ENCODE measurements at places on chromosomes 5 and 9. TPM values are rescaled to one million over a fixed set of nuclear protein-coding genes. Genes with fewer than 3 reads are reported as not detected.

ARHGEF28 gene
- 0.14 TPM for total RNA-seq

CCNJL gene
- total RNA-seq: not detected

GOLM1 gene
- 1.9 TPM for total RNA-seq

MARCOL gene
- total RNA-seq: not detected

MRPS30 gene
- total RNA-seq: 42.1 TPM

ZNF879 gene
- 7.5 TPM for total RNA-seq

PDE8B gene
- 0.23 TPM for total RNA-seq

TRAF1 gene
- total RNA-seq: 102 TPM

SGCD gene
- 0.30 TPM for total RNA-seq

DNA sequence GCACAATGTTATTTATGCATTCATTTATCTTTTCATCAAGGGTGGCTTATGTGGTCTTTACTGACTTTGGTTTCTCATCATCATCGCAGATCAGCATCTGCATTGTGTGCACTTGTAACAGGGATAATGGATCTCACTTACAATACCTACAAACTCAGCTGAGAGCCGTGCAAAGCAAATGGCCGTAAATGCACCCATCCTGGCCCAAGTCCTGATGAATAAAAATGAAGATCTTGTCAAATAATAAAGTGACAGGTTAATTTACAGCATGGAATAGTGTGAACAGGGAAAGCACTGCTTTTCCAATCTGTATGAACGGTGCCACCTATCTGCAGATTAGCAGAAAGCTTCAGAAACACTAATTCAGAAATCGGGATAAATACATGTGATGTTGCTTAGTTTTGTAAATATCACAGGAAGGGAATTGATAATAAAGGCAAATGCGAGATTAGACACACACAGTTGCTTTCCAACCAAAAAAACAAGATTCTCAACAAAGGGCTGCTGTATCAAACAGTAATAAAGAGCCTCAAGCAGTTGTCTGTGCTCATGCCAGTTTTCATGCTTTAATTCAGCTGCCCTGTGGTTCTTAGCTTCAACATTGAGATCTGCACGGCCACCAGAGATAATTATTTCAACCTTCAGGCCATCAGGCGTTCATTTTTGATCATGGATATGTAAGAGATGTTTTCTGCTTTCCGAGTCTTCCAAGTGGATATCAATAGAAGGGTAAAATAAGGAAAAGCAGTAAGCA, 153.4 kb upstream of the POU5F2 start:
- H3K36me3 ChIP-seq: no peaks in the 10 kb centered on the region
- H3K4me1 ChIP-seq: no peaks in the 10 kb centered on the region
- no peak for DNase-seq
- no peak overlapping the region for H3K4me3 ChIP-seq
- no peak overlapping the region for H3K27ac ChIP-seq

DNA sequence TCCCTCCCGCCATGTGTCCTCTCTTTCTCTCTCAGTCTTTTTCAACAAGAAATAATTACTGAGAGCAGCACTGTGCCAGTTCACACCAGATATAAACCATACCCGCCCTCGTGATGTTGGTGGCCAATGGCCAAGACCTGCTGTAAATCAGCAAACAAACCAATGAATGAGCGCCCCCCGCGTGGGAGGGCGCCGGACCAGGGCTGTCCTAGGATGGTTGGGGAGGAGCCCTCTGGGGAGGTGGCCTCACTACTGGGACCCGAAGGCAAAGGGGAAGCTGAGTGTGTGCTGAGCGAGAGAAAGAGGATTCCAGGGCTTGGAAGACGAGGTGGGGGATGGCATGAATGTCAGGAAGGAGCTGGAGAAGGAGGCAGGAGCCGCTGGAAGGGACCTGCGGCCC, 51.2 kb upstream of the BARHL1 start:
- no peak overlapping the region for H3K27ac ChIP-seq
- DNase-seq: no peak
- peaks cover 15% of the 10 kb centered on the region for H3K27me3 ChIP-seq
- H3K4me3 ChIP-seq: no peak overlapping the region

GRCh38 chr9:134928436-134929192, 10.9 kb upstream of the FCN1 start:
- peaks cover 7% of the 10 kb centered on the region for H3K27me3 ChIP-seq
- H3K4me3 ChIP-seq: no peak overlapping the region
- no peaks in the 10 kb centered on the region for H3K36me3 ChIP-seq
- H3K27ac ChIP-seq: no peak overlapping the region

- no peak overlapping the region for H3K4me3 ChIP-seq
- no peak for DNase-seq
- no peaks in the 10 kb centered on the region for H3K4me1 ChIP-seq
- peaks cover 30% of the 10 kb centered on the region for H3K36me3 ChIP-seq
Observed at GRCh38 chr9:92035687-92036410, 79.4 kb downstream of the SPTLC1 start.

- H3K27ac ChIP-seq: no peak overlapping the region
- peaks cover 20% of the 10 kb centered on the region for H3K27me3 ChIP-seq
- no peak for DNase-seq
Observed at GRCh38 chr5:178580271-178580955, 9.8 kb downstream of the COL23A1 start.

- no peak overlapping the region for H3K27ac ChIP-seq
- peaks cover 34% of the 10 kb centered on the region for H3K36me3 ChIP-seq
- no peak for DNase-seq
- no peaks in the 10 kb centered on the region for H3K27me3 ChIP-seq
- no peak overlapping the region for H3K4me3 ChIP-seq
Observed at GRCh38 chr9:37271679-37272078, 150.8 kb upstream of the GRHPR start.

- peaks cover 19% of the 10 kb centered on the region for H3K36me3 ChIP-seq
- H3K27me3 ChIP-seq: no peaks in the 10 kb centered on the region
- no peak overlapping the region for H3K27ac ChIP-seq
- H3K4me1 ChIP-seq: peaks cover 25% of the 10 kb centered on the region
- DNase-seq: no peak
Observed at GRCh38 chr5:151054709-151055108, 26.1 kb downstream of the TNIP1 start.

- DNase-seq: no peak
- H3K4me3 ChIP-seq: no peak overlapping the region
- H3K27ac ChIP-seq: no peak overlapping the region
Observed at GRCh38 chr5:22910523-22910922, 57.4 kb upstream of the CDH12 start.

DNA sequence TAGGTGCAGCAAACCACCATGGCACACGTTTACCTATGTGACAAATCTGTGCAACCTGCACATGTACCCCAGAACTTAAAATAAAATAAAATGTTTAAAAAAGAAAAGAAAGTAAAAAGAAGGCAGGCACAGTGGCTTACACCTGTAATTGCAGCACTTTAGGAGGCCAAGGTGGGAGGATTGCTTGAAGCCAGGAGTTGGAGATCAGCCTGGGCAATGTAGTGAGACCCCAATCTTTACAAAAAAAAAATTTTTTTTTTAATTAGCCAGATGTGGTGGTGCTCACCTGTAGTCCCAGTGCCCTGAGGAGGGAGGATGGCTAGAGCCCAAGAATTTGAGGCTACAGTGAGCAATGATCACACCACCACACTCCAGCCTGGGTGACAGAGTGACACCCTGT, 12.5 kb upstream of the LHFPL2 start:
- H3K27me3 ChIP-seq: peaks cover 27% of the 10 kb centered on the region
- no peak overlapping the region for H3K4me3 ChIP-seq

DNA sequence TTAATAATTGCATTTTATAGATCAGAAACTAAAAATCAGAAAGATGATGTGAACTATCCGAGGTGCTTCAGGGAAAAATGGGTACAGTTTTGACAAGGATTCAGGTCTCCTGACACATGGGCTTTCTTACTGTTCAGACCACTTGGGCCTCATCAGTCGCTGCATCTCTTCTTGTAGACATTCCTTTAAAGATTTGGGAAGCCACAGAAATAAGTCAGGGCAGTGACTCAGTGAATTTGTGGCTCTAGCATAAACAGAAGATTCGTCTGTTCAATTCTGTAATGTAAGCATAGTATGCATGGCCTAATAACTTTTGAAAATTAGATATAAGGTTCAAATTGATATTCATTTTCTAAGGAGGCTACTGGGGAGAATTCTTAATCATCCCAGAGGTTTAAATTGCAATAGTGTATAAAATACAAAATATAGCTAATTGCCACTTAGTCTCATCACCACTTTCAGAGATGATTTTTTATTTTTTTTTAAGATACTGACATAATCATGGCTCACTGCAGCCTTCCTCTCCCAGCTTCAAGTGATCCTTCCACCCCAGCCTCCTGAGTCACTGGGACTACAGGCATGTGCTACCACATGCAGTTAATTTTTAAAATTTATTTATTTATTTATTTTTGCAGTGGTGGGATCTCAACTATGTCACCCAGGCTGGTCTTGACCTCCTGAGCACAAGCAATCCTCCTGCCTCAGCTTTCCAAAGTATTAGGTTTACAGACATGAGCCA, 48.9 kb downstream of the RASEF start:
- no peak for DNase-seq
- H3K27ac ChIP-seq: no peak overlapping the region
- H3K27me3 ChIP-seq: peaks cover 9% of the 10 kb centered on the region
- H3K36me3 ChIP-seq: peaks cover 9% of the 10 kb centered on the region

DNA sequence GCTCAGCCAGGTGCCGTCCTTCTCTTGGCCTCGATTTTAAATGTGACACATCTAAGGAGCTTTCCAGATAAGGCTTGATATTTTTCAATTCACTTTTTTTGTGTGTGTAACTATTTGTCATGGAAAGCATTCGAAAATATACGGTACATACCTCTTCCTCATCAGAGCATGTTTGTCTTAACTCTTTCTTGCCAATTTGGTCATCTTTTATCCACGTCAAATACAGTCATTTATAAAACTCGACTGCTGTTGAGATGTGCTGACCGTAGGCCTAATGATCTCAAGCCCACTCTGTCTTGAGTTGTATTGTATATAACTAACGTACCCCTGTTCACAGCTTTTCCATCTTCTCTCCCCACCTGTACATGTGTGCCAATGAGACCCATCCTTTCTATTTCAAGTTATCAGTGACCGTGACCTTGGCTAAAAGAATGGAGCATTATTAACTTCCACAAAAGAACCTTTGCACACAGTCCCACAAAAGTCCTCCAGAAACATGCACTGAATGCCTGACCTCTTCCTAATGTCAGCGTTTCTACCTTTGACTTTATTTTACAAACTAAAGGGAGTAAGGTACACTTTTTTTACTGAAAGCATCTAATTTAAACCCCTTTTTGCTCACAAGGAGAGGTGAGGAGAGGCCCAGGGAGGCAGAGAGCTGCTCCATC, 61.6 kb downstream of the IPPK start:
- H3K36me3 ChIP-seq: peaks cover 12% of the 10 kb centered on the region
- no peak for DNase-seq
- H3K4me3 ChIP-seq: no peak overlapping the region
- no peaks in the 10 kb centered on the region for H3K4me1 ChIP-seq
- no peaks in the 10 kb centered on the region for H3K27me3 ChIP-seq
- no peak overlapping the region for H3K27ac ChIP-seq

DNA sequence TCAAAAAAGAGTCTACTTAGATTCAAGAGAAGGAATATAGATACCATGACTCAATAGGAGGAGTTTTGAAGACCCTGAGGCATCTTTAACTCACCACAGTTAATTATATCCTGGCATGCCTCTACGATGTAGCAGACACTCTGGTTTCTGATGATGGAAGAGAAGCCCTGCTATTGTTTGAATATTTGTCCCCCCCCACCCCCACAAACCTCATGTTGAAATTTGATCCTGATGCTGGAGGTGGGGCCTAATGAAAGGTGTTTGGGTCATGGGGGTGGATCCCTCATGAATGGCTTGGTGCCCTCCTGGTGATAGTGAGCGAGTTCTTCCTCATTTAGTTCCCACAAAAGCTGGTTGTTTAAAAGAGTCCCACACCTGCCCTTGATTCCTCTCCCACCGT, 147.9 kb upstream of the TBCA start:
- DNase-seq: no peak
- no peak overlapping the region for H3K27ac ChIP-seq
- peaks cover 23% of the 10 kb centered on the region for H3K27me3 ChIP-seq
- H3K4me3 ChIP-seq: no peak overlapping the region
